ENCODE measurements at places on chromosomes 7 and 10. TPM values are rescaled to one million over a fixed set of nuclear protein-coding genes. Genes with fewer than 3 reads are reported as not detected.

REEP3 gene
- total RNA-seq = 63.5 TPM

GNGT1 gene
- not detected for total RNA-seq

TCAF2 gene
- total RNA-seq = 5.4 TPM

SCART1 gene
- 2.2 TPM for total RNA-seq

ANKRD30A gene
- not detected for total RNA-seq

C7orf57 gene
- not detected for total RNA-seq

BTBD16 gene
- total RNA-seq = not detected

FAM204A gene
- 45.7 TPM for total RNA-seq

ZCCHC24 gene
- 88.7 TPM for total RNA-seq

ASNS gene
- total RNA-seq = 11.9 TPM

PON1 gene
- total RNA-seq = not detected

CPN1 gene
- total RNA-seq = not detected

ADRB1 gene
- total RNA-seq = not detected

RPEL1 gene
- not detected for total RNA-seq

STEAP1 gene
- total RNA-seq = 123 TPM

ADAM12 gene
- 18.3 TPM for total RNA-seq

NAT16 gene
- not detected for total RNA-seq

EPO gene
- total RNA-seq = not detected

SPDYE2 gene
- total RNA-seq = not detected

NKX1-2 gene
- total RNA-seq = not detected

STEAP4 gene
- total RNA-seq = 40.5 TPM

ANKRD1 gene
- 1.6 TPM for total RNA-seq

MYO3A gene
- not detected for total RNA-seq

LRRC18 gene
- not detected for total RNA-seq

CARD11 gene
- under 0.01 TPM for total RNA-seq

SLC16A9 gene
- 0.37 TPM for total RNA-seq

VAX1 gene
- total RNA-seq = not detected

MYO1G gene
- total RNA-seq = not detected

NYAP1 gene
- 0.59 TPM for total RNA-seq

TFR2 gene
- not detected for total RNA-seq

PBLD gene
- total RNA-seq = 4.4 TPM

COL26A1 gene
- not detected for total RNA-seq

SPDYE6 gene
- total RNA-seq = not detected

FAM13C gene
- 6.1 TPM for total RNA-seq

All from cardiac ventricle fibroblast (primary cell).